Hepatocyte (in vitro differentiated cells): ENCODE measurements at places on chromosomes 3 and 15. TPM values are rescaled to one million over a fixed set of nuclear protein-coding genes. Genes with fewer than 3 reads are reported as not detected.
A peak's percentile ranks its signal among the peaks of the same experiment; 100 is the strongest.

Gene ZXDC
- 22.9 and 24.1 TPM in 2 replicates for polyA plus RNA-seq

DNA sequence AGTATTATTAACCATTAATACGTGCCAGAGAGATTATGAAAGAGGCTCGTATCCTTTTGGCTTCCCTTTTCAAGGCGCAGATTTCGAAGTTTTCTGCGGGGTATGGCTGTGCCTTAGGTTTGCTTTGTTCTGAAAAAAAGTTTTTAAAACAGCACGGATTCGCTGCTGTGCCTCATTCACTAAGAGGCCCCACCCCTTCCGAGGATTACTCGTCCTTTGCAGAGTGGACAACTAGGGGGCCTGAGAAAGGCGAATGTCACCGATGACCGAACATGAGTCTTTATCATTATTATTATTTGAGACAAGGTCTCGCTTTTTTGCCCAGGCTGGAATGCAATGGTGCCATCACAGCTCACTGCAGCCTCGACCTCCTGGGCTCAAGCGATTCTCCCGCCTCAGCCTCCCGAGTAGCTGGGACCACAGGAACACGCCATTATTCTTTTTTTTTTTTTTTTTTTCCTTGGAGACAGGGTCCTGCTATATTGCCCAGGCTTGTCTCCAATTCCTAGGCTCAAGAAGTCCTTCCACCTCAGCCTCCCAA, 684 bp upstream of the RPS27L start:
- DNase-seq: peak; percentile 84

DNA sequence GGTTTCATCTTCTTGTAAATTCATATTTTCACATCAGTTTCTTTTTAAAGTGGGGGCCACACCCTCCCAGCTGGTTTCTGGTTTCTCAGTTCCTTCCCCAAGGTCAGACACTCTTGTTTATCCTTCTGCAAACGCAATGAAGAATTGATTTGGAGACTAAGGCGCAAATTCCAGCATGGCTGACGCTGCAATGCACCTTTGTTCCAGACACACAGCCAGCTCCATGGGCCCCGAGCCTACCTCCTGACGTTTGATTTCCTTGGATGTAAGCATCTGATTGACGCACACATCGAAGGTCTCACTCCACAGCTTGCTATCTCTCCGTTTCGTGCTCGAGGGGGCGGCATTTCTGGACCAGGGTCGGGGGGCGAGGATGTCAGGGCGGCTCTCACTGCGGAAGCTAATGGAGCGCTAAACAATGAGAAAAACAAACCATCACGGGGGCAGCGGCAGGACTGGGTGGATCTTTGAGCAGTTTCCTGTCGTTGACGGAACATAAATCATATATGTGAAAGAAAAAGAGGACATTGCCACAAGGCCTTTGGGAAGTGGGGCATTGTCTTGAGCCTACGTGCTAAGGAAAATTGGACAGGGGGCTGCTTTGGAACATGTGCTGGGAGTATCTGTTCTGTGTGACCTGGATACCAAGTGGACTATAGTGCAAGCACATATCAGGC, 46.9 kb downstream of the ARHGEF3 start:
- DNase-seq: no peak

Gene OXTR
- polyA plus RNA-seq: 0.97 and 1.3 TPM in 2 replicates

GRCh38 chr15:63057468-63058345, 15.2 kb downstream of the TPM1 start:
- DNase-seq: no peak

GRCh38 chr15:37880009-37880834, 54.2 kb upstream of the TMCO5A start:
- peak; percentile 58 for DNase-seq

Gene RTP1
- not detected in 2 replicates for polyA plus RNA-seq

Gene SLC28A1
- 1.5 and 2.5 TPM in 2 replicates for polyA plus RNA-seq

Gene STRIT1
- polyA plus RNA-seq: 1.4 TPM in 1 of 2 replicates, not detected in the other

- no peak for DNase-seq
These were observed 10.1 kb downstream of the RARRES1 start for GRCh38 chr3:158722108-158722507.

Gene ARID3B
- polyA plus RNA-seq: 15.7 and 19.8 TPM in 2 replicates

Gene HHLA2
- 6.1 TPM in 2 replicates for polyA plus RNA-seq

- DNase-seq: no peak
These were observed 93.5 kb downstream of the ADAMTS17 start for GRCh38 chr15:100248236-100248635.

GRCh38 chr15:64767203-64767602, 8.2 kb downstream of the RBPMS2 start:
- DNase-seq: no peak

- peak; percentile 79 for DNase-seq
These were observed 587 bp downstream of the NPHP3 start for GRCh38 chr3:132721479-132722164.

Gene ITIH3
- polyA plus RNA-seq: 66.9 and 71.7 TPM in 2 replicates

Gene KIF7
- 3.1 and 5.0 TPM in 2 replicates for polyA plus RNA-seq

- DNase-seq: no peak
These were observed 332.8 kb downstream of the PLCL2 start for GRCh38 chr3:17217588-17217987.

DNA sequence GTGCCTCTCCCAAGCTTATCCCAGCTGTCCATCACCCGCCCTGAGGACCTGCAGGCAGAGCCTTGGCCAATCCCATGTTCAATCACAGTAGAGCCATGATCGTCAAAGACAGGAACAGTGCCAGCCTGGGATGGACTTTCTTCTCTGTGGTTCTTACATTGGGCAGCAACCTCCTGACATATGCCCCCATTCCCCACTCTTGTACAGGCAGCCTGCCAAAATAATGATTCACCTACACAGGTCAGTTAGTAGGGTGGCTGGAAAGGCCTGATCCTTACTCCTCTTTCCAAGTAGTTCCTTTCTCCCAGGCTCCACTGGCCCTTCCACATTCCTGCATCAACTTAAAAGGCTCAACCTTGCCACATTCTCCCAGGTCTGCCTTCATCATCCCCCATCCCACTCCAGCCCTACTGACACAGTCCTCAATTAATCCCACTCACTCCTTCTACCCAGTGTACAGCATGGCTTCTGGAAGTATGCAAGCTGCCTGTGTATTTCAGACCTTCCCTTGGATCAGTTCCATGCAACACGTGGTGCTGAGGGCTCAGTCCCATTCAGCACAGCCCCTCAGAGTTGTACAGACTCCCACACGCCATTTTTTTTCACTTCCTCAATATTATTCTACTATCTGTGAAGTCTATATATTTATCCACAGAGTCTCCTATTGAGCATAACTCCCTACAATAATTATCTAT, 189.8 kb downstream of the NTRK3 start:
- DNase-seq: no peak

DNA sequence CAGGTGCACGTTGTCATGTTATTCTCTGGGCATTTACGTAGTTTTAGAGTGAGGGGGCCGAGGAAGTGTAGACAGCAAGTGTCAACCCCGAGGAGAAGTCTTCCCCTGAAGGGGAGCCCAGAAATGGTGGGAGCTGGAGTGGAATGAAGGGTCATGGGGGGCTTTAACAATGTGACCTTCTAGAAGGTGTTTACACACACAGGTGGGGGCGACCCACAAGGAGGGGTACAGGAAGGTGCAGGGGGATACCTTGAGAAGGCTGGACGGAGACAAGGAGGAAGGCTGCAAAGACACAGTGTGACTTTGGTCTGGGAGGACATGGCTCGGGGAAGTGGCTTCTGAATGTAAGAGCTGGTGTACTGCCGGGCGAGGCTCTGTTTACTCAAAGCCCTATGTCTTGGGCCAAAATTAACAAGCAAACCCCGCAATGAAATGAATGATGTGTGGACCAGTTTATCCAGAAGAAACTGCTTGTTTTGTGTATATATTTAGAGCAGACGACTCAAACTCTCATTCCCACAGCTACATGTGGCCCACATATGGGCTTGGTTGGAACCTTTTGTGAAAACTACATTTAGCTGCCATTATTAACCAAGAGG, 18.7 kb downstream of the TRPM1 start:
- DNase-seq: no peak

Gene ITIH1
- polyA plus RNA-seq: 160 and 250 TPM in 2 replicates

DNA sequence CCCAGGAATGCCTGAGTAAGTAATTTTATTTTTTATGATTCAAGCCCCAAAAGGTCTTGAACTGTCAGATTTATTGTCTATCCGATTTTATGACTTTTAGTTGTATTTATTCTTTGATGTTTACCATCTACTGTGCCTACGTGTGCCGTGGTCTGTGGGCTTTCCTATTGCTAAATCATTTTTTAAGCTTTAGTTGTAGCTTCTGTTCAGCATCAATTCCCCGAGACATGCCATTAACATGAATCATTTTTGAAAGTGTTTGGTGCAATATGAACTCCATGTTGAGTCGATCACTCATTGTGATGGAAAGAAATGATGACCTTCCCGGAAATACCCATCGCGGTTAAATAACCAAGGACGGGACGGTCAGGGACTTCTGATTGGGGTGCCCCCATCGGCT, 268.7 kb upstream of the THRB start:
- DNase-seq: peak; percentile 13

- peak; percentile 35 for DNase-seq
These were observed 631.0 kb downstream of the SQOR start for GRCh38 chr15:46265664-46266347.

DNA sequence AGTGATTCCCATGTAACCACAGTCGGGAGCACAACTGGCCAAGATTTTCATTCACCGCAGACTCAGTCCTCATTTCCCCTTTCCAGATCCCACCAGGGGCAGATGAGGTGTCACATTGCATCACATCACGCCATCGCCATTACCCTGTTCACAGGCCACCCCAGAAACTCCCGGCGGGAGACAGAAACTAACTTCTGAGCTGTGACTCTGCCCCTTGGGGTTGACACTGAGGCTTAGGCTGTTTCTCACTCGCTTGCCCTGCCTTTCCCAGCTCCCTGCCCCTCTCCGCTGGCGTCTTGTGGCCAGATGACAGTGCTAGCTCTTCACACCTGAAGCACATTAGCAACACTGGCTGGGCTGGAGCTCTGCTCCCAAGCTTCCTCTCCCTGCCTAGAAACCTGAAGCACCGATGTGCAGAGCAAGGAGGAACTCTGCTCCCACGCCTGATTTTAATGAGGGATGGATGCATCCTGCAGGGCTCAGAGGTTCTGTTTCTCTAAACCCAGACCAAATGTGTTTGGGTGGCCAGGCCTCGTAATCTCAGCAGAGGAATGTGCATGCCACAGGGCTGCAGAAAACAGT, 88.8 kb upstream of the CTDSPL start:
- DNase-seq: no peak

Gene CYP8B1
- 2.2 and 4.5 TPM in 2 replicates for polyA plus RNA-seq

DNA sequence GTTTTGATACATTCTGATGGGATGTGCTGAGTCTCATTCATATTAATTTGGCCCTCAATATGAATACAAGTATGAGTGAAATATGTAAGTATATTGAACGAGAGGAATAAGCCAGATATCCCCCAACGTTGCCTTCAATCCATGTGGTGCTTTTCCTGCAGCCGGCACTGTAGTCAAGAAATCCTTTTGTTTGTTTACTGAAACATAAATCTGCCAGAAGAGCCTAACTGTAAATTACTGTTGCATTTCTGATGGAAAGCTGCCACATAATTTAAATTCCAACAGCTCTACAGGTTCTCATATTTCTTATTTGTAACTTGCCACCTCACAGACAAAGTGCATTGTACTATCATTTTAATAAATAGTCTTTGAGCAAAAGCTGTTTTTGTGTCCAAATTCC, 314.0 kb downstream of the KBTBD8 start:
- DNase-seq: no peak

DNA sequence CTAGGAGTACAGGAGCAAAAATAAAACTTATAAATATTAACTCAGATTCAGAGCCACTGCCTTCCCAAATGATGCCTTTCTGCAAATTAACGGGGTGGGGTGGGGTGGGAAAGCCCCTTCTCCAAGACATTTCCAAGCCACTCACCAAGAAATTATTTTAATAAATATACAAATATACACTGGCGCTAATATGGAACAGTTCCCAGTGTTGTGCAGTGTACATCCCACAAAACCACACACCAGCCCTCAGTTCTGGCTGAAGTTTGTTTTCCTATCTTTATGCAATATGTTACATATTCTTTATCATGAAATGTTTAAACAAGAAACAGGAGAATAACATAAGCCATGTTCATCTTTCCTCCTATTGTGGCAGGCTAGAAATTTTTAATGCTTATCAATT, 53.0 kb upstream of the GYG1 start:
- no peak for DNase-seq

DNA sequence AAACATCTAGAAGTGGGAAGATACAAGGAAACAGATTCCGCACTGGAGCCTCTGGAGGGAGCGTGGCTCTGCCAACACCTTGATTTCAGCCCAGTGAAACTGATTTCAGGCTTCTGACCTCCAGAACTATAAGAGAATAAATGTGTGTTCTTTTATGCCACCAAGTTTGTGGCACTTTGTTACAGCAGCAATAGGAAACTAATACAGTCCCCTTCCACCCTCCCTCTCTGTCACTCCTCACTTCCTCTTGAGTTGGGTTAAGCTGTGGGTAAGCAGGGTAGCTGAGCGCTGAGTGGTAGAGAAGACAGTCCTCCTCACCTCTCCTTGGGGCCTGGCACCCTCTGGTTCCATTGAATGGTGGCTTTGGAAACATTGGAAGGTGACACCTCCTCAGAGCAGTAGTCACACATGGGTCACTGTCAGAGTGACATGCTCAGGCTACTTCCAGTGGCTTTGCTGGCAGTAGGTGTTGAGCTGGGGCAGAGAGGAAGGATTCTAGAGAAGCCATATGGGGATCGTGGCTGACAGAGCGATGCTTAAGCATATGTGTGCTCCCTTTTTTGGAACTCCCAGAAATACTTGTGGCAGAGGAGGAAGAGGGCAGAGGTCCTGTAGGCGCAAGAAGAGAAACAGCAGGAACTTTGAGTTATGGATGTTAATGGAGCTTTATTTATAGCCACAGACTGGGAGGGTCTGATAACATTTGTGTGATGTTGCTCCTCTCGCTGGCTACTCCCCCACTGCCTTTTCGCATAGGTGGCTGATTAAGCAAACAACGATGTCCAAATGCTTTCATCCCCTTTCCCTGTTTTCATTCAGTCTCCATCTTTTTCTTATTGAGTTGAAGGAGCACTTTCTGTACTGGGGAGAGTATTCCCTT, 14.8 kb upstream of the HCN4 start:
- DNase-seq: no peak

Gene LRRIQ4
- polyA plus RNA-seq: not detected in 2 replicates

DNA sequence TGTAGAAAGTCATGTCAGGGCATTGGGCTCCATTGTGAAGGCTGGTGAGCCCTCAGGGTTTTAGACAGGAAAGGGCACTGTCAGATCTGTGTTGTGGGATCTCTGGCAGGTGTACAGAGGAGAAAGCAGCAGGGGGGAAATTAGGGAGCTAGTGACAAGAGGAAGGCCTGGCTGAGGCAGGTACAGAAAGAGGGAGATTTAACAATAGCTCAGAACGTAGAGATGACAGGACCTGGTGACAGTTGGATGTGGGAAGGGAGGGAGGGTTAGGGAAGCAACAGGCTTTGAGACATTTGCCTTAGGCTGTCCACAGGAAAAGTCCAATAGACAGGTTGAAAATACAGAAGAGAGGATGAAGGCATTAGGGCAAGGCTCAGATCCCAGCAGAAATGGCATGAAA, 288.1 kb downstream of the EPHB1 start:
- no peak for DNase-seq

Gene DNASE1L3
- polyA plus RNA-seq: 0.99 and 1.8 TPM in 2 replicates

Gene UBAP1L
- polyA plus RNA-seq: 2.5 and 3.0 TPM in 2 replicates

DNA sequence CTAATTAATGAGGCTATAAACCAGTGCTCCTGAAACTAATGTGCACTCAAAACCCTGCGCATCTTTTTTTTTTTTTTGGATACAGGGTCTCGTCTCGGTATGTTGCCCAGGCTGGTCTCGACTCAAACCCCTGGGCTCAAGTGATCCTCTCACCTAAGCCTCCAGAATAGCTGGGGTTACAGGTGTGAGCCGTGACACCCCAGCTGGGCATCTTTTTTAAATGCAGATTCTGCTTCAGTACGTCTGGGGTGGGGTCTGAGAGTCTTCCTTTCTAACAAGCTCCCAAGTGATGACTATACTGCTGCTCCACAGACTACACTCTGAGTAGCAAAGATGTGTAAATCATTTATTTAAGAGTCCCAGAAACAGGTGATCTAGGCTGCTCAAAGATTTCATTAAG, 73.0 kb downstream of the BFSP2 start:
- DNase-seq: no peak
